ENCODE measurements at places on chromosomes 1 and 21.
A peak's percentile ranks its signal among the peaks of the same experiment; 100 is the strongest.

GRCh38 chr1:101506541-101507164 lies 269.8 kb downstream of the S1PR1 start:
- DNase-seq: peak; percentile 21

DNA sequence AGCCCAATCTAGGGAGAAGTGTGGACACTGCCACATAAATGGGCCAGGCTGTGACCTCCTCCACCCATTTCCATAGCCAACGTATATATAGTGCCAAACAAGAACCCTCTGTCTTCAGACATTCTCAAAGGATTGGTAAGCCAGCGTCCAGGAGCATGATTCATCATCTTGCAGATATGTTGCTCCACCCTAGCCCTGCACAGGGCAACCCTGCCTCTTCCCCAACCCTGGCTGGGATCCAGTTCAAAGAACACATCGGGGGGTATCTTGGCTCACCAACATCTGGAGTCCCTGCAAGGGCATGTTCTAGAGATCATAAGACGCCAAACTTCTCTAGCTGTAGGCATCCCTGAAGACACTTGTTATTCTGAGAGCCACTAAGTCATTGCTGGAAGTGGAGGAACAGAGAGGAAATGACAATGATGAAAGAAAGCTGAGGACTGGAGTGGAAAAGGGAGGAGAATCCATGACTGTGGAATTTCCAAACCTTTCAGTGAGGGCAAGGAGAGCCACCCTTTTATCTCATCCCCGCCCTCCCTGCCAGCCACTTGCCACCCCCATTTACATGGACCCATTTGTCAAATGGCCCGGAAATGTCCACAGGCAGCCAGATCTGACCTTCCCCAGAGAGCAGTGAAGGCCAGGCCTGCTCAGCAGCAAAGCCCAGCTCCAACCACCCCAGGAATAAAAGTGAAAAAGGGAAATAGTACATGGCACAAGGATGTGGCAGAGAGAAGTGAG lies 144.1 kb upstream of the CTTNBP2NL start:
- no peak for DNase-seq

DNA sequence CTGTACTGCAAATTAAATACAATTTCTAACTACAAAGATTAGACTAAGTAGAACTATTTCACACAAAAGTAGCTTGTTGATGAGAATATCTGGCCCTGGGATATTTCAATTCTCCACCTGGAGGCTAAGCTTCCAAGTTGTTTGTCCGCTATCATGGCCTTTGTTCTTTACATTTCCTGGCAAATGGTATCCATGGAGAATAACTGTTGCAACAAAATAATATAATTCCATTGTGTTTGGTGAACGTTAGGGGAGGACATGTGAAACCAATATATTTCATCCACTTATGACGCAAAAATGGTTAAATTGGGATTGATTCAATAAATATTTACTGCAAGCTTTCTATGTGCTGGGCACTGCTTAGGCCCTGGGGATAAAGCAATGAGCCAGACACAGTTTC lies 565.4 kb downstream of the PTPRC start:
- no peak for DNase-seq

- DNase-seq: no peak
These were observed 9.3 kb downstream of the KIF21B start for GRCh38 chr1:201013991-201014815.

- no peak for DNase-seq
These were observed 84.1 kb upstream of the PRDX6 start for GRCh38 chr1:173392895-173393658.

GRCh38 chr1:203359010-203359571 lies 8.2 kb upstream of the FMOD start:
- DNase-seq: no peak

- DNase-seq: no peak
These were observed 2.8 kb upstream of the CD1D start for GRCh38 chr1:158177700-158178450.

DNA sequence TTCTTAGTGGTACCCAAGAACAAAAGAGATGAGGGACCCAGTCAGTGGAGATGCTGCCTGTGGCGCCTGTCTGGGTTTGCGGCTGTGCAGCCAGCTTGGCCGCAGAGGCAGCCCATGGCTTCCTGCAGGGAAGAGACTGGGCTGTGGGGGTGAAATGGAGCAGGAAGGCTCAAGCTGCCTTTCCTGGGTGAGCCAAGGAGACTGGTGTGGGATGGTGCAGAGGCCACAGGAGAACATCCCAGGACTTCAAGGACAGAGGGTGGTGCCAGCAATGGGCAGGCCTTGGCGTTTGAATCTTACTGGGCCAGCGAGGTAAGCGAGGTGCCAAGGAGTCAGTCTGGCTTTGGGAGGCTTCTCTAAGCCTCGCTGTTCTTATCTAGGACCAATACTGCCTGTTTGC lies 26.4 kb downstream of the KCNA10 start:
- no peak for DNase-seq

GRCh38 chr1:42302034-42302433 lies 33.0 kb downstream of the FOXJ3 start:
- DNase-seq: no peak

- no peak for DNase-seq
These were observed 34.9 kb downstream of the ELK4 start for GRCh38 chr1:205596876-205597275.

DNA sequence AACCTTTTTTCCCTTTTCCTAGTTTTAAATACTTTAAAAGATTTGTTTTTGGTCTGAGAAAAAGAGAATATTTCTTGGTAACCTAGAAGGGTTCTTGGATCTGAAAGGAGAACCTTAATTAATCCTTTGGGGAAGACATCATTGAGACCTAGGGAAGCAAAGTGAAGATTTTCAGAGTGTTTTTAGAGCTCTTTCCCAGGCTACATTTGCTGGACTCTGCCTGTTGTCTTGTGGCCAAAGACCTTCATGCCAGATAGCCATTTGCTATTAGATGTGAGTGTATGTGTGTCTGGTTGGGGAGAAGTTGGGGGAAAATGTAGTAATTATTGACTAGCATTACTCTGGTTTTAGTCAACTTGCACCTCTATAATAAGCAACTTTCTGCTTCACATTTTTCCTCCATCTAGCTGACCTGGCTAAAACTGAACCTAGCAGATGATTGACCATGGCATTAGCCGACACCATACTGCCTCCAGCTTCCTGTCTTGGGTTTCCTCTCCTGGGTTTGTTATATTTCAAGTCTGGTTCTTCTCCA lies 239.1 kb downstream of the USP25 start:
- no peak for DNase-seq

DNA sequence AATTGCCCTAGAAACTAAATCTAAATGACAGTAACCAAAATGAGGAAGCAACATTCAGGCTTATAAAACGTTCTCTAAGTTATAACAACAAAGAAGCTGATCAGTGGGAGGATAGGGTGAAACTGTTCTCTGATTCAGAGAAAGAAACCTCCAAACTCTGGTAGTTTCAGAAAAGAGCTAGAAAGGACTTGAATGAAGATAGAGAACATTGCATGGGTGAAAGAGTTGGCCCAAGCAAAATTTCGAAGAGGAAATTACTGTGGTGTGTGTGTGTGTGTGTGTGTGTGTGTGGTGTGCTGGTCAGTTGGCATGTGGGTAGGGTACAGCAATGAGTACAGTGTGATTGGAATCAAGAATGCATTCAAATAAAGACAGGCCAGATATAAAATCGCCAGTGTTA lies 16.5 kb upstream of the SPAG17 start:
- peak; percentile 47 for DNase-seq

- peak; percentile 48 for DNase-seq
These were observed 104.0 kb downstream of the ZNF281 start for GRCh38 chr1:200305806-200306205.

- DNase-seq: no peak
These were observed 33.8 kb upstream of the RPL11 start for GRCh38 chr1:23657659-23658275.

- DNase-seq: no peak
These were observed 1695.3 kb downstream of the BRINP3 start for GRCh38 chr1:188782220-188782841.

- DNase-seq: no peak
These were observed 260.9 kb upstream of the DMRTA2 start for GRCh38 chr1:50684185-50684584.

- DNase-seq: peak; percentile 86
These were observed 33.3 kb upstream of the KCNE1 start for GRCh38 chr21:34545079-34545884.

DNA sequence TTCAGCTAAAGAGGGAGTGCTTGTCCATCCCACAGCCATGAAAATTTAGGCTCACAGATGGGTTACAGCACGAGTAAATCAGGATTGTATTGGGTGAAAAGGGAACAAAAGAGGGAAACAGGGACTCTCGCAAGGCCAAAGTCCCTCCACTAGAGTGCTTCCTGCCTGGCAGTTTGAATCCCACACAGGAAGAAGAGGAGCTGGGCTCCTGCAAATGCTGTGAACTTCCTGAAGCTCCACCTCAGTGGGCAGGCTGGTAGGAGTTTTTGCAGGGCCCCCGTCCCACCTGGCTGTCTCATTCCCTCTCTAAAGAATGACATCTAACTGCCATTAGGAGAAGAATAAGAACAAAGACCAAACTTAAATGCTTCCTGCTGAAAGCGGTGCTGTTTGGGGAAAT lies 712.0 kb upstream of the PRMT6 start:
- no peak for DNase-seq

DNA sequence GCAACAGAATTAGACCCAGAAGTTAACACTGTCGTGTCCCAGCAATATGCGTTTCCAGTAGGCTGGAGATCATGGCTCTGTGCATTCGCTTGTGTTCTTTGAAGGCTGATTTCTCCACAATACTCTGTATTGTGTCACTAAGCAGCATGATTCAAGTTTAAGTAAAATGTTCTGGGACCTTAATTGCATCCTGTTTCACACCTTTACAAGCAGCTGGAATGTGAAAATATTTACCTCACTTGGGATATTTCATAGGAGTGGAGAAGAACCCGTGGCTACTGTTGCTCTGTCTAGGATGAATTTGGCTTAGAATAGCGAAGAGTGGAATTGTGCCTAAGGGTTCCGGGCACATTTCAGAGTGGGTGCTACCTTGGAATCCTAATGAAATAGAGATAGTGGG lies 6.3 kb downstream of the PTGFRN start:
- DNase-seq: no peak
